NB4 (cell line): ENCODE measurements at places on chromosomes 13 and 19.
A peak's percentile ranks its signal among the peaks of the same experiment; 100 is the strongest.

DNA sequence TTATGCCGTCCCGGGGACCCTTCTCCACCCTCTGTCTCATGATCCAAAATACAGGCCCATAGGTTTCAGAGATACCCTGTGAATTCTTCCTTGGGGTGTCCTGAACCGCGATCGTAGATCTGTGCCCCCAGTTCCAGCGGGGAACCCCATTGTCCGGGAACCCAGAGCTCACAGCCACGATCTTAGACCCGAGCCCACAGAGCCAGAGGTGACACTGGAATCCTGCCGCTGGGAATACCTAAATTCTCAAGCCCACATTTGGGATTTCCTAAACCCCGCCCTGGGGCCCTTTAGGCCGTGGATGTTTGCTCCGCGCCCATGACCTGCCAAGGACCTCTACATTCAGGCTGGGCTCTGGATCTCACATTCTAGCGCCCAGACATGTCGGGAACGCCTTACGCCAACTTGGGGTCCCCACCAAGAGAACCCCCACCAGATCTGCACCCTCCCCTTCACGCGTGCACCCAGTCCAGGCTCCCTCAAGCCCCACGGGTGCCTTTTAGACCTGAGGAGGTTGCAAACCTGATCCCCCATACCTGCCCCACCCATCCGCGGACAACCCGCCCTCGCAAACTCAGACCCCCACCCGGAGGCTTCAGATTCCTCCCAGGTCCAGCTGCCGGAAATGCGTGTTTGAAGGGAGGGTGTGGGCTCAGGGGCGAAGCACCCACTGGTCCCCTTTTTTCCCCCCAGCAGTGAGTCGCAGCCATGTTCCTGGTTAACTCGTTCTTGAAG lies 605 bp downstream of the CAPNS1 start:
- DNase-seq = peak; percentile 71

DNA sequence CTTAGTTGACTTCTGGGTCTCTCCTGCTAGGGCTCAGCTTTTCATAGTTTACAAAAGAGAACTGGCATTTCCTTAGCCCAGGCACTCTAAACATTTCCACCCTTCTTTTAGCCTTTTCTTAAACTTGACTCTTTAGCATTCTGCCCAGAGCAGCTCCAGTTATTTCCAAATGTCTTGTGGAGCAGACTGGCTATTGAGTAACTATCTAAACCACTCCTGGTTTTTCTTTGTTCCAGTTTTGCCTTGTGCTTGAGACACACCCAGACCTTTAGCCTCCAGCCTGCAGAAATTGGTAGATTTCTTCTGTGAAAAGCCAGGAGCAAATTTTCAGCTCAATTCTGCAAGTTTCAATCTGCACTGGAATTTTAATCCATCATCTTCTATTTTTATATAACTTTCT lies 1813.1 kb downstream of the OLFM4 start:
- DNase-seq = no peak

DNA sequence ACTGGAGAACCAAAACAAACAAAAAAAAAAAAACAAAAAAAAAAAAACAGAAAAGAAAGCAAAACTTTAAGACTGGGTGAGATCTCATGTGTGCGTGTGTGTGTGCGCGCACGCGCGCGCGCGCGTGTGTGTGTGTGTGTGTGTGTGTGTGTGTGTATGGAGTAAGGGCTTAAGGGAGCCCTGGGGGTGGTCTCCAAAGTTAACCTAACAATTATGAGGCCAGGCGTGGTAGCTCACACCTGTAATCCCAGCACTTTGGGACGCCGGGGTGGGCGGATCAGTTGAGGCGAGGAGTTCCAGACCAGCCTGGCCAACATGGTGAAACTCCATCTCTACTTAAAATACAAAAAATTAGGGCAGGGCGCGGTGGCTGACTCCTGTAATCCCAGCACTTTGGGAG lies 46.7 kb downstream of the CYP4F22 start:
- no peak for DNase-seq

DNA sequence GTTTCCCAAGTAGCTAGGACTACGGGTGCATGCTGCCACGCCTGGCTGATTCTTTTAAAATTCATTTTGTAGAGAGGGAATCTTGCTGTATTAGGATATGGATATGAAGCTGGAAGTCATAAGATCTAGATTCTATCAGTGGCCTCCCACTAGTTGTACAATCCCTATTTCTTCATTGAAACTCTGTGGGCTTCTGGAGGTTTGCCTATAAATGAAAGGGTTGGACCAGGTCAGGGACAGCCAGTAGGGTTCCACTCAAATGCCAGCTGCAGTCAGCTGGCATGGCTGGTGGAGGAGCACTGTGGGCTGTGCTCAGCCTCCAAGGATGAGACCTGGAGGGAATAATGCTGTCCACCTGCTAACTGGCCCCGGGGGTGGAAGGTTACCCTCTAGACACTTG lies 110.2 kb upstream of the GJB6 start:
- no peak for DNase-seq

DNA sequence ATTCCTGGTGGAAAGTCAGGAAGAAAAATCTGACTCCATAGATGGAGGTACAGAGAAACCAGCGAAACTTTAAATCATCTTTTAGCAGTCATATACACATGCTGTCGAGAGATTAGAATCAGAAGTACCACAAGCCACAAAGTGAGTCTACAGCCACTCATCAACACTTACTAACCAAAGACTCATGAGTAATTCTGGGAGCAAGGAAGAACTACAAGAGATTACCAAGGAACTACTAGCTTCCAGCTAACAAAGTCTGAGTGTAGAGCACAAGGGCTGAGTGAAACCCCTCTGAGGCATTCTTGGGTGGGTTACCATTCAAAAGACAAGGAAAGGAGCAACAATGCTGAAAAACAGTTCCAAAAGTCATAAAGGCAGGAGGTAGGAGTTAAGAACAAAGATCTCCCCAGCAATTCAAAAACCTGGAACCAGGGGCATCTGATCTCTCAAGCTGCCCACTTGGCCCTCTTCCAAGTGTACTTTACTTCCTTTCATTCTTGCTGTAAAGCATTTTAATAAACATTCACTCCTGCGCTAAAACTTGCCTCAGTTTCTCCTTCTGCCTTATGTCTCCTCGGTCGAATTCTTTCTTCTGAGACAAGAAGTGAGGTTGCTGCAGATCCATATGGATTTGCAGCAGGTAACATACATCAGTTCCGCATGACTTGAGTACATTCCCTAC lies 13.0 kb downstream of the RBM26 start:
- DNase-seq = peak; percentile 68

GRCh38 chr13:107231944-107232343 lies 664.0 kb upstream of the ARGLU1 start:
- no peak for DNase-seq
